ENCODE measurements at places on chromosomes 13 and 19.

GRCh38 chr13:42076309-42076713, 27.9 kb downstream of the DGKH start:
- peak; percentile 73 for DNase-seq

GRCh38 chr19:52226652-52227051, 36.8 kb downstream of the PPP2R1A start:
- DNase-seq = no peak

- DNase-seq = no peak
These were observed 227.5 kb downstream of the DCT start for GRCh38 chr13:94251831-94252608.

DNA sequence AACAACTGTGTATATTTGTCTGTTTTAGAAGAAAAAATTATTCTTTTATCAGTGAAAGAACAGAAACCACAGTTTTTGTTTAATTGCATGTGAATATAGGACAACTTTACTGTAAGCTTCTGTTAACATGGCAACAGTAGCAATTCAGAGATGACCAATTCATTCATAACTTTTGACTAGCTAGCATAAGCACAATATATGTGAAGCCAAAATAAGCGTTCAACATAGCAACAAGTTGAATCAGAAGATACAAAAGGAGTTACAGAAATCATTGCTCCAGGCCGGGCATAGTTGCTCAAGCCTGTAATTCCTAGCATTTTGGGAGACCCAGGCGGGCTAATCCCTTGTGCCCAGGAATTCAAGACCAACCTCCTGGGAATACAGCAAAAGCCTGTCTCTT, 197.1 kb upstream of the GPC6 start:
- DNase-seq = no peak

GRCh38 chr19:39100500-39101166, 16.5 kb downstream of the ACP7 start:
- DNase-seq = no peak

GRCh38 chr13:111886217-111886945, 180.6 kb upstream of the SOX1 start:
- DNase-seq = no peak

DNA sequence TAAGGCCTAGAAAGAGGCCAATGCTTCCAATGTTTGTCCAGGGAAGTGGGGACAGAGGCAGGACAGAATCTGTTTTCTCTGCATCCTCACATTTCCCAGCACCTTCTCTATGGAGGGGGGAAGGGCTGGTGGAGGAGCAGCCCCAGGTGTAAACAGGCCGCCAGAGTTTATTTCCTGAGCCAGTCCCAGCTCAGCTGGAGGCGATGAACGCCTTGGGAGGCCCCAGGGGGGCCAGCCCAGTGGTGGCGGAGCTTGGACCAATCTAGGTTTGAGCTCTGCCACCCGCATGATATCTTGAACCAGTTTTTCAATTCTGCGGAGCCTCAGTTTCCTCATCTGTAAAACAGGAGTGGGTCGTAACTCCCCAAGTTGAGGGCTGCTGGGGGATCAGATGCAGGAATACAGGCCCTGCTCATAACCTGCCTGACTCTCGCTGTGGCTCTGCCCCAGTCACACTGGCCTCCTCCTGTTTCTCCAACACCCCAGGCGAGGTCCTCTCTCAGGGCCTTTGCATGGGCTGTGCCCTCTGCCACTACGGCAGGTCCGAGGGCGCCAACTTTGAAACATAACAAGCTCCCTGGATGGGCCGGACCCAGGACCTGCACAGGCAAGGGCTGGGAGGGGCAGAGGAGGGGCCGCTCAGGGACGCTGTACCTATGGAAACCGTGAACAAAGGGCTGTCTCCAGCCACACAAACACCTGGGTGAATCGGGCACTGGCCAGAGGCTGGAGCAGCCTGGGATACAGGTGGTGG, 1.1 kb downstream of the TNFAIP8L1 start:
- no peak for DNase-seq

Measured in fibroblast of skin of left quadriceps (primary cell).